ENCODE measurements at places on chromosomes 6 and 20. TPM values are rescaled to one million over a fixed set of nuclear protein-coding genes. Genes with fewer than 3 reads are reported as not detected.

NOTCH4 gene
- 1.2 TPM for polyA plus RNA-seq

FLRT3 gene
- polyA plus RNA-seq = 2.4 TPM

CLPSL1 gene
- not detected for polyA plus RNA-seq

PYGB gene
- 78.3 TPM for polyA plus RNA-seq

DNA sequence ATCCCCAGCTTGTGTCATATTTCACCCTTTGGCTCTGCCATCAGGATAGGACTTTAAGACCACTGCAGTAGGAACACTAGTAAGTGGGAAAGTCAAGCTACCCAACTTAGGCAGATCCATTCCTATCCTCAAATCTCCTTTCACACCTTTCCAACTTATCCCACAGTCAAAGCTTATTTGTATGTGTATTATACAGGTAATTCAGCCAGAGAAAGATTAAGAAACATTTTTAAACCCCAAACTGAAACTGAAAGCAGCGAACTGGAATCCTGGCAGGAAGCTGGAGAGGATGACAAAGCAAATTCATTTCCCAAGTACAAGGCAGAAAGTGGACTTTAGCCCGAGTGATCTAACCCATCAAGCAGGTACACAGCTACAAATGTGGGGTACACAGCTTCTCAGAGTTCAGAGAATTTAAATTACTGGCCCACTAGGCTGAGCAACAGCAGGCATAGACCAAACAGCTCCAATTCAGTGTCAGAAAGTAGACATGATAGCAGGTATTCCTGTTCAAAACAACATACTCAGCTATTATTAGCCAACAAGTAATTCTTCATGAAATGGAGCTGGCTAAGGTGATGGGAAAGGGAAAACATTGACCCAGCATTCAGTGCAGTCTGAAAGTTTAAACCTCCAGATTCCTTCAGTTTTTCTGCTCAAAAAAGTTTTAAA lies 39.1 kb downstream of the ILRUN start:
- no peaks in the 10 kb centered on the region for H3K27me3 ChIP-seq
- DNase-seq = peak; percentile 90
- peaks cover 25% of the 10 kb centered on the region for H3K4me1 ChIP-seq
- peak overlapping the region; percentile 76 for H3K4me3 ChIP-seq
- peak overlapping the region; percentile 98 for H3K27ac ChIP-seq

DNA sequence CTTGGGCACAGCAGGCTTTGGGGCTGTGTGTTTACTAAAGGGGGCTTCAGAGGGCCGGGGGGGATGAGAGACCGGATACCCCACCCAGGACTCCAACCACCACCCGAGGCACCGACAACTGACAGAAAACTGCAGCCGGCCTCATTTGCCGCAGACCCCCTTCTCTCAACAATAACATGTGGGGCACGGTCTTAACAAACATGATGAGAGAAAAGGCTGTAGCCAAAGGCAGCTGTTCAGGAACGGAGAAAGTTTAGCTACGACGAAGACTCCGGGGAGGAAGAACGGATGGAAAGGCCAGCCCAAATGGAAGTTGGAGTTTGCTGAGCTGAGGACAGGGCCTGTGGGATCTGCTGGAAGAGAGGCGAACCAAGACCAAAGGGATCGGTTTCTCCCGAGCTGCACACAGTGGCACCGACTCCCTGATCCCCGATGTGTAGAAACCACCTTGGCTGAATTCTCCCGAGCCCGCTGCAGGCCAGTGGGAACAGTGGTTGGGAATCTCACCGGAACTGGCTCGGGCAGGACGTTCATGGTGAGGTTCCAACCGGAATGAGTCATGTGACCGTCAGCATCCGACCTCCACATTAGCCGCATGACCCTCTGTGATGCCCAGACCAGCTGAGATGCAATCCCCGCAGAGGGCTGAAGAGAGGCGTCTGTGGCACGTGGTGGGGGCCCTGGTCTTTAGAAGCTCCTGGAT lies 359.3 kb downstream of the TAF4 start:
- no peaks in the 10 kb centered on the region for H3K4me1 ChIP-seq
- 0 out of 2 replicates have a peak, but pooled peaks cover 3% of the 10 kb centered on the region for H3K27me3 ChIP-seq
- H3K4me3 ChIP-seq = no peak overlapping the region
- no peaks in the 10 kb centered on the region for H3K36me3 ChIP-seq

DNA sequence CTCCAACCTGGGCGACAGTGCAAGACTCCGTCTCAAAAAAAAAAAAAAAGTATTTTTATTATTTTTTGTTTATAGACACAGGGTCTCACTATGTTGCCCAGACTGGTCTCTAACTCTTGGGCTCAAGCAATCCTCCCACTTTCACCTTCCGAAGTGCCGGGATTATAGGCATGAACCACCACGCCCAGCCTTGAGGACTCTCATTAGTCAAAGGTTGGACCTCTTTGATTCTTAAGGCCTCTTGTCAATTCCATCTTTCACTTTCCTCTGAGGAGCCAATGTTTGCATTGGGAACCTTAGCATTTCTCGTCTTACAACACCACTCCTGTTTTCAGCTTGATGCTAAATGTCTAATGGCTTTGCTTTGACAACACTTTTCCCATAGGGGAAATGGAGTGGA lies 16.1 kb upstream of the CDK19 start:
- peaks cover 9% of the 10 kb centered on the region for H3K4me1 ChIP-seq
- no peaks in the 10 kb centered on the region for H3K36me3 ChIP-seq
- no peak overlapping the region for H3K4me3 ChIP-seq
- no peaks in the 10 kb centered on the region for H3K27me3 ChIP-seq

DNA sequence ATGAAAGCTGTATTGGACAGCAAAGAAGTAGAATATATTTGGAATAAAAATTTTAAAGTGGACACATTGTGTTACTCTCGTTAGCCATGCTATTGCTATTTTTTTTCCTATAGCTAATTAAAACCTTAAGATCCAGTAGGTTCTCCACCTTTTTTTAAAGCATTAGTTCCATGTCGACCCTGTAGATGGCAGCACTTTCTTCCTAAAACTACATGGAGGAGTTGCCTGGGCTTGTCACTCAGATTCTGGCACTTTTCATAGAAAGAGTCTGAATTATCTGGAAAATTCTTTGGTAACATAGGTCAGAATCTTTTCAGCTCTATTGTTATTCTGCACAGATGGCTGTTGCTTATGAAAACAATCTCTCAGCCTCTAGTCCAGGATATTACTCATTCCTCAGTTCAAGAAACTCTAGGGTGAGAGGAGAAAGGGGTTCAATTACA lies 42.0 kb upstream of the ESR1 start:
- H3K4me3 ChIP-seq = peak overlapping the region; percentile 57
- H3K36me3 ChIP-seq = no peaks in the 10 kb centered on the region
- H3K27me3 ChIP-seq = no peaks in the 10 kb centered on the region
- H3K27ac ChIP-seq = no peak overlapping the region
- H3K4me1 ChIP-seq = peaks cover 9% of the 10 kb centered on the region

All from GM23248 (cell line).